H9 (cell line): ENCODE measurements at places on chromosomes 12 and 14. TPM values are rescaled to one million over a fixed set of nuclear protein-coding genes. Genes with fewer than 3 reads are reported as not detected.

DNA sequence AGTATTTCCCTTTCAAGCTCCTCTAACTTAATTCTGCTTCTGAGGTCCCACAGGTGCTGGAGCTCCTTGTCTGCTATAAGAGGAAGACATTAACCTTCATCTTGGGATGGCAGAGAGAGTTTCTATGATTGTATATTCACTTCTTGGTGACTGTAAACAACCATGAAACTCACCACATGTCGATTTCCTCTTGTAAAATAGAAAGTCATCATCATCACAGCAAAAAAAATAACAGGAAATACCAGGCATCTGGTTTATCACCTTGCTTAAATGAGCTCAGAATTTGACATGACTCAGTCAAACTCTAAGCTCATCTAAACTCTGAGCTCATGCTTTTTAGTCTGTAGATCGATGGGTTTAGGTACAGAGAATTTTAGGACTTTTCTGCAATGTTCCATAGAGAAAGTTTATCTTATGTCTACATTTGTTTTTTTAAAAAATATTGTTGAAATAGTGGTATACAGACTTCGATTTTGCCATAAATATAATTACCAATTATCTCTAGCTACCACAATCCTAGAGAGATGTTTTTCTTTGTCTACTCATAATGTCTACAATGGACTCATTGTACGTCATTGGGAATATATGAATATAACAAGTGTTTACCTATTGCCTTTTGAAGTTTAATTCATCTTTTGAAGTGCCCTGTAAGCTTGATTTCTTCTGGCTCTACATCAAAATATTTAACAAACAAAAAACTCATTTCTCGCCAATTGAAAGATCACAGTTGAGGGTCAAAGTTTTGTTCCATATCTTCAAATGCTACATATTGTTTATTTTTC lies 58.4 kb downstream of the IGF1 start:
- H3K4me1 ChIP-seq = peaks cover 3% of the 10 kb centered on the region; the same call in 1 of the 2 replicates
- no peak overlapping the region for H3K27ac ChIP-seq
- no peaks in the 10 kb centered on the region for H3K36me3 ChIP-seq
- H3K27me3 ChIP-seq = no peaks in the 10 kb centered on the region
- H3K4me3 ChIP-seq = no peak overlapping the region

DNA sequence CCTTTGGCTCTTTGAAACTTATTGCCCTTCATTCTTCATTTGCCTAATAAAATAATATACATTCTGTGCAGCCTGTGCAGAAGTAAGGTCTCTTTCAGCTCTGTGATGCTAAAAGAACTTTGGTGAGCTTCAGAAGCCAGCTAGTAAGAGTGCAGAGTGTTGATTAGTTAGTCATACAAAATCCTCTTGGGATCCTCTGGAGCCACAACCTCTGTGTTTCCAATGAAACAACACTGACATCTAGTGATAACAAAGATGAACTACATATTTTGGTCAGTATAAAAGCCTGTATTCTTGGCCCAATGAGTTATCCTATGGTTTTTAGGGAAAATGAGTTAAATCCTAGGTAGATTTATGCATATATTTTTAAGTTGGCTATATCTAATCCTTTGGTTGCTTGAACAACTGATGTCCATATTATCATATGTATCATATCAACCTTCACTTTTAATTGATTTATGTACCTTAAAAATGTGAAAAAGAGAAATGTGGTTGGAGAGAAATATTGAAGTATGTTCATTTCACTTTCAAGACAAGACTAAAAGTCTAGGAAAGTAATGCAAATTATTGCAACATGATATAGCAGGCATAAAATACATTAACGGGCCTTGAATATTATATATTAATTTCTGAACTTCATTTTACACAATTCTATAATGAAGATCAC lies 158.4 kb downstream of the KLHL28 start:
- H3K4me1 ChIP-seq = no peaks in the 10 kb centered on the region
- no peak for DNase-seq
- no peak overlapping the region for H3K4me3 ChIP-seq
- no peak overlapping the region for H3K27ac ChIP-seq

DNA sequence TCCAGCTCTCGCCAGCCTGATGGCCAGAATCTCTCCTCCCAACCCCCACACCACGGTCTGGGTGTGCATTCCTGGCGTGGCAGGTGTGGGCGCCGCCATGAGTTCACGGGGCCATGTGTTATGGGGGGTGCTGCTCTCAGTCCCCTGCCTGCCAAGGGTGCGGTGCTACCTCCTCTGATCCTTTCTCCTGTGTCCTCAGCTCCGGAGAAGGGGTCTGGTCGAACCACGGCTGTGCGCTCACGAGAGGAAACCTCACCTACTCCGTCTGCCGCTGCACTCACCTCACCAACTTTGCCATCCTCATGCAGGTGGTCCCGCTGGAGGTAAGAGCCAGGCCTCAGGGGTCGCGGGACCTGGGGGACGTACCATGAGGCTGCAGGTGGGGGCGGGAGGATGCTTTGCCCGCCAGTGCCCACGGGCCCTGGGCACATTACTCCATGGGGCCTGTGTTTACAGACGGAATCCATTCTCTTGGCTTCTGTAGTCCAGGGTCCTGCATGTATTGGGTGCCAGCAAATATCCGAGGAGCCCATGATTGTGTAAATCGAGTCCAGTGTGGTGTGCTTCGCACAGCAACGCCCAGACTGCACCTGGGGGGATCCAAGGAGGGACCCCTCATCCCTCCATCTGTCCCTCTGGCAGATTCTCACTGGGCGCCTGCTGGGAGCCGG lies 130.8 kb downstream of the ADGRD1 start:
- DNase-seq = peak; percentile 25
- H3K27ac ChIP-seq = no peak overlapping the region
- H3K27me3 ChIP-seq = no peaks in the 10 kb centered on the region
- no peaks in the 10 kb centered on the region for H3K36me3 ChIP-seq
- no peaks in the 10 kb centered on the region for H3K4me1 ChIP-seq

GRCh38 chr12:104094284-104094683 lies 30.0 kb downstream of the HCFC2 start:
- H3K4me3 ChIP-seq = no peak overlapping the region
- DNase-seq = no peak
- no peaks in the 10 kb centered on the region for H3K4me1 ChIP-seq

DNA sequence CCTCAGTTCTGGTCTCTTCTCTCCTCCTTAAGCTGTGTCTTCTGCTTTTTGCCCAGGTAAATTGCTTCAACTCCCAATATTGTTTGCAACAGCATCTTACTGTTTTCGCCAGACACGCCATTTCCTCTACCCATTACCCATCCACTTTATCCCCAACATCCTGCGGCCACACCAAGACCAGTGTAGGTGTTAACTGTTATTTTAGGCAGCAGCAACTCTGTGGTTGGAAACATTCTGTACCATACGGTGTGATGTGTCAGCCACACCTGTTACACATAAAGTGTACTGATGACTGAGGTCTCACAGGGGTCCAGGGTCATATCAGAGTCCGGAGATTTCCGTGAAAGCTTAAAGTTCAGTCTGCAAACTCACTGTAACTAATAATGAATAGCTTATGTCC lies 21.8 kb upstream of the KLRD1 start:
- H3K4me3 ChIP-seq = no peak overlapping the region
- no peak overlapping the region for H3K27ac ChIP-seq
- H3K36me3 ChIP-seq = no peaks in the 10 kb centered on the region
- H3K4me1 ChIP-seq = no peaks in the 10 kb centered on the region
- DNase-seq = no peak

- H3K27me3 ChIP-seq = no peaks in the 10 kb centered on the region
- no peak overlapping the region for H3K27ac ChIP-seq
Measured at GRCh38 chr14:81127785-81128184, 93.0 kb downstream of the GTF2A1 start.

DNA sequence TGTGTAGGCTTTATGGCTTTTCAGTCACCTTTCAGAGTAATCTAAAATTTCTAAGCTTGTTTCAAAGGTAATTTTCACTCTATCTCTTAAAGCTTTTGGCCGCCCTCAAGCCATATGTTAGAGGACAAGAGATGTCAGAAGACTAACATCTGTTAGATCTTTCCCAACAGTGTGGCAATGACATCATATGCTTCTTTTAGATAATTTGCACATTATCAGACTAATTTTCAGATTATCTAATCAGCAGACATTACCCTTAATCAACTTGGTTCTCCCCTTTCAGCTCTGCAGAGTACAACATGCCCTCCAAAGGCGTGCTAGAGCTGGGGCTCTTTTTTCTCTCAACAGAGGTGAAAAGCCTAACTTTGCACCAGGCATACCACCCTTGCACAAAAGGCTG lies 207.1 kb downstream of the DPF3 start:
- H3K4me1 ChIP-seq = no peaks in the 10 kb centered on the region; the same call in 1 of the 2 replicates
- no peak overlapping the region for H3K27ac ChIP-seq
- no peaks in the 10 kb centered on the region for H3K27me3 ChIP-seq
- no peak overlapping the region for H3K4me3 ChIP-seq

HVCN1 gene
- 5.2 and 5.5 TPM in 2 replicates for total RNA-seq

- no peak overlapping the region for H3K27ac ChIP-seq
- no peak for DNase-seq
- no peak overlapping the region for H3K4me3 ChIP-seq
- no peaks in the 10 kb centered on the region for H3K27me3 ChIP-seq
Measured at GRCh38 chr14:101365329-101366158, 195.8 kb upstream of the DIO3 start.

GRCh38 chr12:14956024-14956891 lies 5.1 kb downstream of the ARHGDIB start:
- no peak overlapping the region for H3K27ac ChIP-seq
- no peak for DNase-seq
- no peak overlapping the region for H3K4me3 ChIP-seq
- peaks cover 8% of the 10 kb centered on the region for H3K4me1 ChIP-seq
- H3K36me3 ChIP-seq = no peaks in the 10 kb centered on the region

TGM1 gene
- total RNA-seq = 1.8 and 2.9 TPM in 2 replicates

DNA sequence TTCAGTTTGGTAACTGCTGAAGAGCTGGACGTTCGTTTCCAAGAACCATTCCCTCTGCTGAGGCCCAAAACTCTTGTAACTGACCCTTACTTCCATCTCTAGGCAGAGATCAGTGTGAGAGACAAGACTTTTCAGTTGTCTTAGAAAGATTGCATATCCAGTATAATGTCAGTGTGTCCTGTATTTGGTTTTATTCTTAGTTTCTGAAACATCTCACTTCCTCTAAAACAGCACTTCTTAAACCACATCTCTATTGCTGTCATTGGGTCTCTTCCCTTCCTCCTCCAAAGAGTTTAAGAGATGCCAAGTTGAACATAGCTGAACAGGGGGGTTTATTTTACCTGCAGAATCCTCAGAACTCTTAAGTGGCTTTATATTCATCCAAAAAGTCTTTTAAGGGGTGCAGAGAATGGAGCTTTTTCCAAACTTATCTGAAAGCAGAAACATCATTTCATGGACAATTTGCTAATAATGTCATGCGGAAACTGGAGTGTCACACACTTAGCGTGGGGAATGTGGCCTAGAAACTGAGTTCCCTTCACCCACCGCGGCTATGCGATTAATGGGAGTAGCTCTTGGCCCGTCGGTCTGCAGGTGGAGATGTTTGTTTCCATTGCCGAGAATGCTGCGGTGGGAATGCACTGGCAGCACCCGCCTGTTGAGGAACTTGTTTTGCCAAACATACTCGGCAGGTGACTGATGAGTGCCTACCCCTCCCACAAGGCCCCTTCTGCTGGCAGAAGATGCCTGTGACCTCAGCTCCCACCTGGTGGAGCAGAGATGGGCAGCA lies 148.2 kb downstream of the ADGRD1 start:
- H3K27me3 ChIP-seq = no peaks in the 10 kb centered on the region
- no peaks in the 10 kb centered on the region for H3K36me3 ChIP-seq
- no peak overlapping the region for H3K27ac ChIP-seq
- no peak overlapping the region for H3K4me3 ChIP-seq

PMCH gene
- not detected in 2 replicates for total RNA-seq

KLHL33 gene
- total RNA-seq = 0.04 TPM in 2 replicates

GRCh38 chr12:114691196-114691595 lies 7.2 kb upstream of the TBX3 start:
- H3K4me1 ChIP-seq = no peaks in the 10 kb centered on the region; the same call in 1 of the 2 replicates
- peaks cover 98% of the 10 kb centered on the region for H3K27me3 ChIP-seq
- no peak overlapping the region for H3K27ac ChIP-seq
- H3K4me3 ChIP-seq = no peak overlapping the region

KLRC3 gene
- total RNA-seq = not detected in 2 replicates

GRCh38 chr12:55932551-55932910 lies 1.6 kb downstream of the DGKA start:
- peak overlapping the region; percentile 82 for H3K4me3 ChIP-seq
- H3K27ac ChIP-seq = no peak overlapping the region
- H3K36me3 ChIP-seq = no peaks in the 10 kb centered on the region; the same call in 2 of the 3 replicates
- no peak for DNase-seq
- peaks cover 4% of the 10 kb centered on the region; the same call in 1 of the 2 replicates for H3K27me3 ChIP-seq
- H3K4me1 ChIP-seq = peaks cover 6% of the 10 kb centered on the region; the same call in 1 of the 2 replicates

ALDH1L2 gene
- 1.9 and 2.2 TPM in 2 replicates for total RNA-seq

DNA sequence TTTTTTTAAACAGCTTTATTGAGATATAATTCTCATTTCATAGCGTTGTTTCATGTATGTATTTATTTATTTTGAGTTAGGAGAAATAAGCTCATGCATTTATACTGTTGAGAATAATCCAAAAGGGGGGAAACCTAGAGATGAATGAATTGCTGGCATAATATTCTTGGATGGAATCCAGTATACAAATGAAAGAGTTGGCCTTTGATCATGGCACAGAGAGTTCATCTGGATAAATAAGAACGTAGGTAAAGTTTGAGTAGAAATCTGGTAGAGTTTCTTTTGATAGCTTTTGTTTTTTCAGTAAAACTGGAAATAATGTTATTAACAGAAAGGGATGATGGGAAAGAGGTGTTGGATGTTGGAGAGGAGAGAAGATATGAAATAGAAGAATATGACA lies 166.2 kb downstream of the LRRK2 start:
- no peak overlapping the region for H3K27ac ChIP-seq
- no peak for DNase-seq
- H3K4me1 ChIP-seq = no peaks in the 10 kb centered on the region
- H3K27me3 ChIP-seq = no peaks in the 10 kb centered on the region

GRCh38 chr12:96514328-96514727 lies 25.0 kb downstream of the CFAP54 start:
- no peak for DNase-seq
- no peaks in the 10 kb centered on the region for H3K27me3 ChIP-seq
- H3K4me1 ChIP-seq = no peaks in the 10 kb centered on the region; the same call in 1 of the 2 replicates
- no peak overlapping the region for H3K27ac ChIP-seq

OTUB2 gene
- total RNA-seq = 3.6 and 3.7 TPM in 2 replicates
